ENCODE measurements at places on chromosomes 16 and 17.
A peak's percentile ranks its signal among the peaks of the same experiment; 100 is the strongest.

GRCh38 chr17:39808409-39808997, 55.6 kb downstream of the IKZF3 start:
- no peak for DNase-seq

DNA sequence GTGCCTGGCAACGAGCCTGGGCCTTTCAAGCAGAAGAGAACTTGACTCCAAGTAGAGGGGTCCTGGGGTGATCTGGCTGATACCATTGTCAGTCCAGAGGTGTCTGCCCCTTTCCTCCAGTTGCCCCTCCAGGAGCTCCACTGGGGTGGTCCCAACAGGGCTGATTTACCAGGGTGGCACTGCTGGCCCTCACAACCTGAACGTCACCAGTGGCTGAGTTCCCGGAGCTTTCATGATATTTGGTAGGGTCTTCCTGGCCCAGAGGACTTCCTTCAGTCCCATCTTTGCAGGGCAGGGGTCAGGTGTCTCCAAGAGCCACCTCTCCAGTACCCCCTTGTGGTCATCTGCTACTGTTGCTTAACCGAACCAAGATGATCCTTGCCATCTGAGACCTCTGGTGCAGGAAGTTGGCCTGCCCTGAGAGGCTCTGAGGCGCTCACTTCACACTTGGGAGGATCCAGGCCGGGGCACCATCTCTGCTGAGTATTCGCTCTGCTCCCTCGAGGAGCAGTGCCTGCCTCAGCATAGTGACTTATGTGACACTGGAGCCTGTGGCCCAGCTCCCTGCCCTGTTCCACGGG, 3.5 kb downstream of the LIMD2 start:
- peak; percentile 32 for DNase-seq

- DNase-seq, result no peak
These were observed 15.4 kb downstream of the CIBAR2 start for GRCh38 chr16:85096921-85097320.

DNA sequence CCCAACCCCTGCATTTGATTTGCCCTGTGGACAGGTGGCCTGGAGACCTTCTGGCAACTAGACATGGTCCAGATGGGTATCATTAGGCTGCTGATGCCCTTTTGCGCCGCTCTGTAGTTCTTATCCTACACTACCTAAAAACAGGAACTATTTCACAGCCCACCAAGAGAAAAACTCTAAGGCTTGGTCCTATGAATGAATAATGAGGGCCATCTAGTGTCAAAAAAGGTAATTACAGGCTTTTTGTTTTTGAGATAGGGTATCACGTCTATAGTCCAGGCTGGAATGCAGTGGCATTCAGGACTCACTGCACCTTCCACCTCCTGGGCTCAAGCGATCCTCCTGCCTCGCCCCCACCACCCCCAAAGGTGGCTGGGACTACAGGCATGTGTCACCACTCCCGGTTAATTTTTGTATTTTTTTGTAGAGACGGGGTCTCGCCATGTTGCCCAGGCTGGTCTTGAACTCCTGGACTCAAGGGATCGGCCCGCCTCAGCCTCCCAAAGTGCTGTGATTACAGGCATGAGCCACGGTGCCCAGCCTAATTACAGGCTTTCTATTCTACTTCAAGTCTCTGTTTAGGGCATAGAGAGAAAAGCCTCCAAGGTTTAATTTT, 20.9 kb downstream of the COIL start:
- DNase-seq, result peak; percentile 75

DNA sequence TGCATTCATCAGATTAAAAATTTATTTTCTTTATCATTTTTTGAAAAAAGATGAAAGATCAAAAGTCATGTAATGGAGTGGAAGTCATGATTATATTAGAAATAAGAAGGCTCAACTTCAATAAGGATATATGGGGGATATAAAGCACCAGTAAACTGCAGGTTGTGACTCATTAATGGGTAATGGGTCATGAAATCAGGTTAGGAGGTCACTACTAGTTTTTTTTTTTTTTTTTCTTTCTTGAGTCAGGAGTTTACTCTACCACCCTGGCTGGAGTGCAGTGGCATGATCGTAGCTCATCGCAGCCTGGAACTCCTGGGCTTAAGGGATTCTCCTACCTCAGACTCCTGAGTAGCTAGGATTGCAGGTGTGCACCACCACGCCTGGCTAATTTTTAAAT, 14.3 kb downstream of the EFCAB13 start:
- no peak for DNase-seq

DNA sequence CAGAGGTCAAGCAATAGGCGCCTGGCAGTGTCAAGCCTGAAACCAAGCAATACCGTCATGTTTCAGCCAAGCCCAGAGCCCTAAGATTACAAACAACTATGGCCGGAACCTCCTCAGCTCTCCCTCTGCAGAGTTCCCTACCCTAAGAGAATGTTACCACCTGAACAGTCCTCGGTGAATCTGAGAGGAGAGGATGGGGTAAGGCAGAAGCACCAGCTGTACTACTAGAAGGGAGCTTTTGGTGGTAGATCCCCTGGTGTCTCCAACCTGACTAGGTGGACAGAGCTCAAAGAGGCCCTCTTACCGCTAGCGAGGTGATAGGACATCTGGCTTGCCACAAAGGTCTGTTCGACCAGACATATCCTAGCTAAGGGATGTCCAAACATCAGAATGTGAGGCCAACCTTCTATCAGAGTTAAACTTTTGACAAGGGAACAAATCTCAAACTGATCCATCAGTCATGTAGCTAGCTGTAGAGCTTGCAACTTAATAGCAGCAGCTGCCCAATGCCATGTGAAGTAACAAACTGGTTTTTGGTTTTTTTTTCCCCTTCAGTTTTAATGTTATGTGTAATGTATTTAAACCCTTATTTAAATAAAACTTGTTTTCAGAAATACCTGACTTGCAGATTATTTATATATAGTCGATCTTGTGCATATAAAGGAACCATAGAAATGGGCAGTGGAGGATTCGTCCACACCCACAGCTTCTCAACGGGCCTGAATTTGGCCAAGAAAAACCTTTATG, 2.5 kb downstream of the EIF1 start:
- no peak for DNase-seq
